ENCODE measurements at places on chromosomes 6 and 20.

GRCh38 chr6:90610751-90611542, 24.1 kb upstream of the MAP3K7 start:
- no peak overlapping the region for H3K27ac ChIP-seq
- peak overlapping the region; percentile 42 for H3K4me3 ChIP-seq
- DNase-seq: peak; percentile 67
- H3K27me3 ChIP-seq: peaks cover 2% of the 10 kb centered on the region
- H3K4me1 ChIP-seq: no peaks in the 10 kb centered on the region

GRCh38 chr20:8990770-8991169, 78.1 kb upstream of the PLCB4 start:
- no peaks in the 10 kb centered on the region for H3K27me3 ChIP-seq
- no peaks in the 10 kb centered on the region for H3K4me1 ChIP-seq
- H3K27ac ChIP-seq: no peak overlapping the region
- no peak for DNase-seq
- H3K4me3 ChIP-seq: no peak overlapping the region

DNA sequence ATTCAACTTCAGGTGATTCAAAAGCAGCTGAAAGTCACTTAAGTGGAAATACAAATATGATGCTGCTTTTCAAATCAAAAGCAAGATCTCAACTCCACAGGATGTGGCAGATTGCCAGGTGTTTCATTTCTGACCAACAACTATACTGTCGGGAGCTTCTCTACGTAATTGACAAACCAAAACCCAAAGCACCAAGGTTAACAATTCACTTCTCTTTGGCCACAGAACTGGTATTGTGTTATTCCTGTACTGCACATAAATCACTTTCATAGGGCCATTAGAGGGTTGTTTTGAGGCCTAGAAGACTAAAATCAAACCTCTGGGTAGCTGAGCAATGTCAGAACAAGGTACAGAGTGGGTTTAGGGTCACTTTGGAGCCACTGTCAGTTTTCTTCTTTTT, 169.7 kb downstream of the HAO1 start:
- no peaks in the 10 kb centered on the region for H3K27me3 ChIP-seq
- H3K4me1 ChIP-seq: no peaks in the 10 kb centered on the region
- no peak overlapping the region for H3K4me3 ChIP-seq
- H3K36me3 ChIP-seq: no peaks in the 10 kb centered on the region
- DNase-seq: peak; percentile 9

- no peak overlapping the region for H3K4me3 ChIP-seq
- DNase-seq: peak; percentile 78
- H3K27me3 ChIP-seq: no peaks in the 10 kb centered on the region
- peaks cover 4% of the 10 kb centered on the region for H3K36me3 ChIP-seq
- H3K27ac ChIP-seq: no peak overlapping the region
Measured at GRCh38 chr20:47620808-47621805, 119.4 kb downstream of the NCOA3 start.
